ENCODE measurements at places on chromosomes 4 and X.

DNA sequence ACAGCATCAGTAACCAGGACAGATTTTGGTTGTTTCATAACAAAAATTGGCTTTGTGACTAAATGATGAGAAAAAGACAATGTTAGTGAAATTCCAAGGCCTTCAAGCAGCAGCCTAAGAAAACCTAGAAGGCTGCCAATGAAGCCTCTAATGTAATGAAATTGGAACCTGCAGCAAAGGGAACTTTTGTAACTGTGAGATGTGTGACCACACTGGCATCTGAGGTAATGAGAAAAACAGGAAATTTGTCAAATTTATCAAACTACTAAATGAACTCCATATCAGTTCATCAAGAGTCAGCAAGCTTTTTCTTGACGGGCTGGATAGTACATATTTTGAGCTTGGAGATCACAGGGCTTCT lies 30.4 kb upstream of the EMCN start:
- no peak for DNase-seq

DNA sequence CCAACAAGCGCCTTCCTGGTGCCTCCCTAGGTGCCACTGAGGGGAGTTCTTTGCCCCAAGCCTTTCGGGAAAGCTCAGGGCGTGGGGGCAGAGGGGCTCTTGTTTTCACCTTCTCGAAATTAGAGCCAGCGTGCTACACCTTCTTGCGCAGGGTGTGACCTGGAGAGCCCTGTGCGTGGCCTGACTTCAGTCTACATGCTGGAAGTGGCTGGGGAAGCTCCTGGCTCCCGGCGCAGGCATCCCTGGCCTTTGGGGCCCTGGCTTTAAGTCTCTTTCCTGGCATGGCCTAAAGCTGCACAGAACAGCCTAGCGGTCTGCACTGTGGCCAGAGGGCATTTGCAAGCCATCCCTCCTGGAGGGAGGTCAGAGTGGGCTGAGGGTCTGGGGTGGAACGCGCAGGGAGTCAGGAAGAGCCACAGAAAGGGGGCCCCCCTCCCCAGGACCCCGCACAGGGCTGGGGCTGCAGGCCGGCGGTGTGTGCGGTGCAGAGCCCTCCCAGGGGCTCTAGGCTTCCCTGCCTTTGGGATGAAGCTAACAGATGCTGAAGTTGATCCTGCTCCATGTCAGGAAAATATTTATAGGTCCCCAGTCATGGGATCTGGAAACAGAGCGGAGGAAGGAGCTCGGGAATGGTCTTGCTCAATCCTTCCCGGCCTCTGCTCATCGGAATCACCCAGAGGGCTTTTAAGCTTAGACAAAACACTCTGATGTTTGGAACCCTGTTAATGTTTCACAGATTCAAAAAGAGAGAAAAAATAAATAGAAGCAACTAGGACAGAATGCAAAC lies 781 bp upstream of the SPON2 start:
- DNase-seq, result no peak

DNA sequence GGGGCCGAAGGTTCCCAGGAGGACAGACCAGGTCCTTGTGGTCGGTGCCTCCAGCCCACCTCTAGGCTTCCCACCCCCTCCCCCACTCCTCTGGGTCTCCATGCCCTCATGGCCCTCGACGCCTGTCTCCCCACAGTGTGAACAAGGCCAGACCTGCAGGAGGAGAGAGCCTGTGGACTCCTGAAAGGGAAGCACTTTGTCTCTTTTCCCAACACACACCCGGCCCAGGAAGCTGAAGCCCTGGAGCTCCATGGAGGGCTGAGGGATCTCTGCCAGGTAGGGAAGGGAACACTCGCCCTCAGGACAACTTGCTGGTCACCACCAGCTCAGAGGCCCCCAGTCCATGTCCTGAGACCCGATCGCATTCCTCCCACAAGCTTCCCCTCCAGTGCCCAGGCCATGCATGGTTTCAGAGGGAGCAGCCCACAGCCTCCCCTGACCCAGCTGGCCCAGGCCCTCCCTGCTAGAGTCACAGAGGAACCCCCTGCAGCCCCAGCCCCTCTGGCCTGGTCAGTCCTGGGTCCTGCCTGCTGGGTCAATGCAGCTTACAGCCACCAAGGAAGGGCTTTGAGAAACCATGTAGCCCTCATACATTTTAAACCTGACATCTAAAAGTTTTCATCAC lies 60.8 kb downstream of the ABLIM2 start:
- DNase-seq, result no peak

- DNase-seq, result no peak
These were observed 6.8 kb upstream of the XAGE3 start for GRCh38 chrX:52874661-52875060.

GRCh38 chrX:1587161-1587560 lies 4.2 kb upstream of the AKAP17A start:
- DNase-seq, result no peak

DNA sequence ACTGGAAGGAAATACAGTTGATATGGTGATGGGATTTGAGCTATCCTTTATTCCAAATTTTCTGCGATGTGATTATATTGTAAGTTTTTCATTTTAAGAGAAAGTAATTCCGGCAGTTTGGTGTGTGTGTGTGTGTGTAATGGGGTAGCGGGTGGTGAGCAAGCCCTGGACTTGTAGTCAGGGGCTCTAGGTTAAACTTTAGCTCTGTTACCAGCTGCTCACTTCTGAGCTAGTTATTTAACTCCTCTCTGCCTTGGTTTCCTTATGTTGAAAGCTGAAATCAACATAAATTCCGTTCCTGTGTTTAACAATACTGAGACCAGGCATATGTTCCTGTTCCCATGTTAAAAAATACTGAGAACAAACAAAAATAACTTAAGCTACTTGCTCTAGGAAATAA lies 174.1 kb upstream of the CASK start:
- DNase-seq, result no peak

All from activated CD4-positive, alpha-beta T cell treated with anti-CD3 and anti-CD28 coated beads for 24 hours (primary cell).